ENCODE measurements at places on chromosomes 4 and X.

DNA sequence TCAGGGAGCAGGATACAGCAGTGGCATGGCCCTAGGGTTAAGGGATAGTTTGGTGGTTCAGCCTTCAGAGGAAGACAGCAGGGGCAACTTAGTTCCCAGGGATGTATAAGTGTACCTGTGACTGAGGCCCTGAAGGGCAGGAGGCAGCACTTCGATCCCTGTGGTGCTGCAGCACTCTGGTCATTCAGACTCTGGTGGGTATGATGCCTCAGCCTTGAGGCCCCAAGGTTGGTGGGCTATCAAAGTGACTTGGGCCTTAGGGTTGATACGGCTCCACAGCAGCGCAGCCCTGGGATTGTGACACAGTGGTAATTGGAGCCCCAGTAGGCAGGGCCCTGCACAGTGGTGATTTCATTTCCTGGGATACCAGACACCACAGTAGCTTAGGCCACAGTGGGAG, 1703.1 kb downstream of the PCDH7 start:
- no peak for DNase-seq

GRCh38 chr4:61520681-61521160, 320.6 kb downstream of the ADGRL3 start:
- DNase-seq = no peak

- peak; percentile 55 for DNase-seq
These were observed 36.3 kb downstream of the HTT-AS start for GRCh38 chr4:3037957-3038461.

- DNase-seq = no peak
These were observed 652 bp downstream of the COL25A1 start for GRCh38 chr4:109301651-109302360.

DNA sequence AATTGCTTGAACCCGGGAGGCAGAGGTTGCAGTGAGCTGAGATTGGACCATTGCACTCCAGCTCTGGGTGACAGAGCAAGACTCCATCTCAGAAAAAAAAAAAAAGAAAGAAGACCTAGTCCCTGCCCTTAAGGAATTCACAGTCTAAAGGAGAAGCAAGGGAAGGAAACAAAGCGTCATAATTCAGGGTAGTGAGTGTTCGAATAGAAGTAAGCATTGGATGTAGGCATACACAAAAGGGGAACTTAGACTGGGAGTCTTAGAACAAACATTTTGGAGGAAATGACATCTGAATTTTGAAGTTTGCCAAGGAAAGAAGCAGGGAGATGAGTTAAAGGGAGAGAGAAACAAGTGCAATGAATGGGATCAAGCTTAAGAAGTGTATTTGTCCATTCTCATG, 32.4 kb downstream of the PPM1K start:
- no peak for DNase-seq

DNA sequence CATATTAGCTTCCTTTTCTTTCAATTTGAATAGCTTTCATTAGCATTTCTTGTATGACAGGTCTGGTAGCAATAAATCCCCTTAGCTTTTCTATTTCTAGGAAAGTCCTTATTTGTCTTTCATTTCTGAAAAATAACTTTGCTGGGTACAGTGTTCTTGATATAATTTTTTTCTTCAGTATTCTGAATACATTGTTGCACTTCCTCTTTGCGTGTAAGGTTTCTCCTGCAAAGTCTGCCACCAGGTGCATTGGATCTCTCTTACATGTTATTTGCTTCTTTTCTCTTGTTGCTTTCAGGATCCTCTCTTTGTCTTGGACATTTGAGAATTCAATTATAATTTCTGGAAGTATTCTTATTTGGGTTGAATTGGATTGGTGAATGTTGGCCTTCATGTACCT, 663.7 kb downstream of the GRXCR1 start:
- no peak for DNase-seq

GRCh38 chrX:17174671-17175070, 200.3 kb upstream of the NHS start:
- no peak for DNase-seq

GRCh38 chr4:20638825-20639224, 61.4 kb upstream of the PACRGL start:
- DNase-seq = no peak

- no peak for DNase-seq
These were observed 277.3 kb upstream of the TAPT1 start for GRCh38 chr4:16503421-16504100.
